T-helper 17 cell (primary cell): ENCODE measurements at places on chromosomes 16 and 17. TPM values are rescaled to one million over a fixed set of nuclear protein-coding genes. Genes with fewer than 3 reads are reported as not detected.
A peak's percentile ranks its signal among the peaks of the same experiment; 100 is the strongest.

NPIPA3 gene
- not detected for total RNA-seq

SERPINF2 gene
- 0.29 TPM for total RNA-seq

ZNF385C gene
- total RNA-seq = 0.16 TPM

DERL2 gene
- total RNA-seq = 66.3 TPM

TERB1 gene
- 0.40 TPM for total RNA-seq

KRT33B gene
- total RNA-seq = not detected

AMFR gene
- 64.8 TPM for total RNA-seq

HNF1B gene
- total RNA-seq = not detected

- DNase-seq = no peak
Measured at GRCh38 chr16:1088295-1089170, 7.5 kb downstream of the C1QTNF8 start.

GRCh38 chr17:30346221-30346795 lies 12.5 kb upstream of the TMIGD1 start:
- no peak for DNase-seq

GRCh38 chr17:32565401-32565800 lies 78.6 kb downstream of the CDK5R1 start:
- no peak for DNase-seq

DNA sequence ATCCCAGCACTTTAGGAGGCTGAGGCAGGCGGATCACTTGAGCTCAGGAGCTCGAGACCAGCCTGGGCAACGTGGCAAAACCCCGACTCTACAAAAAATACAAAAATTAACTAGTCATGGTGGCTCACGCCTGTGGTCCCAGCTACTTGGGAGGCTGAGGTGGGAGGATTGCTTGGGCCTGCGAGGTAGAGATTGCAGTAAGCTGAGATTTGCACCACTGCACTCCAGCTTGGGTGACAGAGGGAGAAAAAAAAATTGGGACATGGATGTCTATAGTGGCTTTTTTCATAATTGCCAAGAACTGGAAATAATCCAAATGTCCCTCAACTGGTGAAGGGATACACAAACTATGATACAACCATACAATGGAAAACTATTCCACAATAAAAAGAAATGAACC lies 28.6 kb downstream of the OSBPL7 start:
- DNase-seq = no peak

GRCh38 chr16:81595629-81596292 lies 151.2 kb downstream of the CMIP start:
- no peak for DNase-seq

DNA sequence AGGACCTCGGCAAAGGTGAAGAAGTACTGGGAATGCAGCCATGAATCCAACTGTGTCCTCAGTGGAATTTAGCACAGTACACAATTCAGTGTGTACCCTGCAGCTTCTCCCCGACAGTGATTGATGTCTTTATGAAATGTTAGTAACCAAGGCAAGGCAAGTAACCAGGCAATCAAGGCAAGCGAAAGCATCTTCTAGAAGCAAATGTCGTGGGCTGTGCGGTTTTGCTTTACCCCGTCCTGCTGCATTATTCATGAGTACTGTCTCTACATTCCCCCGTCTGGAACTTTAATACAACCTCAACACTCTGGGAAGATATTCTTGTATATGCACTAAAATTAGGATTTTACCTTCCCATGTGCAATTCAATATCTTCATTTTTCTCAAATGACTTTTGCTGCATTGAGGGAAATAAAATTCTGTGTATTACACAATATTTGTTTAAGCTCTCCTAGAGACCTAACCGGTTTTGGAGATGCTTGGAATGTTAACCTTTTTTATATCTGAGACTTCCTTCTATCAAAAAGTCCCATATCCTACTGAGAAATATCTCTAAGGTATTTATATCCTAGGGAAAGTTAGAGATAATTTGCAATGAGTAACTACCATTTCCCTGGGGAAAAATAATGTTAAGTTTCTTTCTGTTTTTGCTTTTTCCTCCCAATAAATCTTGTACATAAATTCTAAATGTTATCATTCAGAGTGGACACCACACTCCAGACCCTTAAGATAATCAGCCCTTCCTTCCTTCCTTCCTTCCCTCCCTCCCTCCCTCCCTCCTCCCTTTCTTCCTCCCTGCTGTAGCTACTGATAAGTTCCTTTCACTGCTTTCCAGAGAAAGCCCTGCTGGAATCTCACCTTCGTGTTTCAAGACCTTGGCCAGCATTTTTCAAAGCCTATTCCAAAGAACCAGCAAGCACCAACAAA lies 51.9 kb upstream of the ADORA2B start:
- DNase-seq = no peak

DNA sequence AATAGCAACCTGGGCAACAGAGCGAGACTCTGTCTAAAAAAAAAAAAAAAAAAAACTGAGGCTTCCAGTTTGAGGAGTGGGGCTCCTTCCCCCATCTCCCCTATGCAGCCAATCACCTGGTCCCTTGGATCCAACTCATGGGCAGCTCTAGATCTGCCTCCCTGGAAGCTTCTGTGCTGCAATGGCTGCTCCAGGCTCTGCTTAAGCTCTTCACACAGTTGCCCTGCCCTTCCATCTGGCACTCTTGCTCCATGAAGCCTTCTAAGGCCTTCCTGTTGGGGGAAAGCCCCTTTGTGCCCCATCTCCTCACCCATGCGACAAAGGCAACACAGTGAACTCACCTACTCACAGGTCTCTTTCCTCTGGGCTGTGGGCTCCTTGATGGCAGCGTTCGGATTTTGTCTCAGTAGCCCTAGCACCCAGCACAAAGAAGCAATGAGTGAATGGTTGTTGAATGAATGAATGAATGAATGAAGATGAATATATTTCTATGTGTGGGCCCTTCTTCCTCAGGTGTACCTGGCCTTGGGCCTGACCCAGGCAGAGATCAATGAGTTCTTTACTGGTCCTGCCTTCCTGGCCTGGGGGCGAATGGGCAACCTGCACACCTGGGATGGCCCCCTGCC lies 1.9 kb downstream of the NAGLU start:
- DNase-seq = no peak

DNA sequence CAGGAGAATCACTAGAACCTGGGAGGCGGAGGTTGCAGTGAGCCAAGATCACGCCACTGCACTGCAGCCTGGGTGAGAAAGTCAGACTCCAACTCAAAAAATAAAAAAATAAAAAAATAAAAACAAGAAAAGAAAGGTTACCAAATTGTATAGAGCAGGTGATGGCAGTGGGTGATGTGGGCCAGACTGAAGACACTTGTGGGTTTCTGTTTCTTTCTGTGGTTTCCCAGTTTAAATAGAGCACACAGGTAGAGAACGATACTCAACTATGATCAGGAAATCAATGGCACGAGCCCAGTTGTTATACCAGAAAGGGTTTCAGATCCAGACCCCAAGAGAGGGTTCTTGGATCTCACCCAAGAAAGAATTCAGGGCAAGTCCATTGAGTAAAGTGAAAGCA lies 32.6 kb downstream of the NUBP1 start:
- no peak for DNase-seq

- no peak for DNase-seq
Measured at GRCh38 chr16:57607676-57608461, 20.6 kb upstream of the ADGRG1 start.

GRCh38 chr17:72916991-72917390 lies 175.5 kb downstream of the SLC39A11 start:
- no peak for DNase-seq

DNA sequence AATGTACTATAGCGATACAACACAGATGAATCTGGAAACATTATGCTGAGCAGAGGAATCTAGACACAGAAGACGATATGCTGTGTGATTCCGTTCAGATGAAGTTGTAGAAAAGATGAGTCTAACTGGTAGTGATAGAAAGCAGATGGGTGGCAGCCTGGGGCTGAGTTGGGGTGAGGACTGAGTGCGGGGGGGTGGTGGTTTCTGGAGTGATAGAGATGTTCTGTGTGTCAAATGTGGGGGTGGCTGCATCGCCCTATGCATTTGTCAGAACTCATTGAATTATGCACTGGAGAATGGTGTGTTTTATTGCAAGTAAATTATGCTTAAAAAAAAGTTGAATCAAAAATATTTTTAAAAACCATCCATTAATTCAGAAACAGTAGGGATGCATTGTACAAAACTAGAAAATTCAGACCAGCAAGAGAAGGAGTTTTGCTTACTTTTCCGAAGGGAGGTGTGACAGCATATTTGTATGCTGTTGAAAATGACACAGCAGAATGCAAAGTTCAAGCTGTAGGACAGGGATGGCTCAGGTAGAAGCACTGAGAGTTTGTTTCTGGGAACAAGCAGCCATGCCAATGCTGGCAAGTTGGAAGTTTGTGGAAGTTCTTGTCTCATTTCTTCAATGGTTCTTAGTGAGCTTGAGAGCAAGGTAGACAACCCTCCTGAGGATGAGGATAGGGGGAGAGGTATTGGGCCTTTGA lies 13.0 kb upstream of the DRG2 start:
- no peak for DNase-seq

GRCh38 chr17:67441052-67441895 lies 64.2 kb downstream of the PITPNC1 start:
- DNase-seq = peak; percentile 34

GRCh38 chr17:62626719-62627218 lies 701 bp upstream of the MRC2 start:
- DNase-seq = no peak

- no peak for DNase-seq
Measured at GRCh38 chr17:49456183-49456965, 38.7 kb upstream of the NGFR start.

- no peak for DNase-seq
Measured at GRCh38 chr17:44004761-44005526, 522 bp downstream of the NAGS start.

DNA sequence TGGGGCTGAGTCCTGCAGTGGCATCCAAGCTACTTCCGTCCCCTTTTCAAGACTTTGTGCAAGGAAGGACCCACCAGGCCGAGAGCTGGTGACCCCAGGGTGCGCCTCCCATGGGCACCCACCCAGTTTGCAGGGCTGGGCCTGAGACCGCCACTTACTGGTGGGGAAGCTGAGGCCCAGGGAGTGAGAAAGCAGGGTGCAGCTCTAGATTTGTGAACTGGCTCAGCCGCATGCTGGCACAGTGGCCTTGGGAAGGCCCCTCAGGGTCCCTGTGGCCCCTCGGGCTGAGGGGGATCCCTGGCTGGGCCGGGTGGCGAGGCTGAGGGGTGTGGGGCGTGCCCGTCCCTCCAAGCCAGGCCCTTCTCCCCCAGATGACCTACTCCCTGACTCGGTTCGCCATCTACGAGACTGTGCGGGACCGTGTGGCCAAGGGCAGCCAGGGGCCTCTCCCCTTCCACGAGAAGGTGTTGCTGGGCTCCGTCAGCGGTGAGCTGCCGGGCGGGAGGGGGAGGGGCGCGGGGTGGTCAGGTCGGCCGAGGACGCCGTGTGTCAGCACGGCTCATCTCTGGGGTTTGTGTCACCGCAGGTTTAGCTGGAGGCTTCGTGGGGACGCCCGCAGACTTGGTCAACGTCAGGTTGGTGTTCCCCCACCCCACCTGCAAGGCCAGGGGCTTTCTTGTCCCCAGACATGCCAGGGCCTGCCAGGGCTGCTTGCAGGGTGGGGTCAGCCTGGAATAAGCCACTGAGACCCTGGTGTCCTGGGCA lies 3.2 kb downstream of the SLC25A10 start:
- no peak for DNase-seq

DNA sequence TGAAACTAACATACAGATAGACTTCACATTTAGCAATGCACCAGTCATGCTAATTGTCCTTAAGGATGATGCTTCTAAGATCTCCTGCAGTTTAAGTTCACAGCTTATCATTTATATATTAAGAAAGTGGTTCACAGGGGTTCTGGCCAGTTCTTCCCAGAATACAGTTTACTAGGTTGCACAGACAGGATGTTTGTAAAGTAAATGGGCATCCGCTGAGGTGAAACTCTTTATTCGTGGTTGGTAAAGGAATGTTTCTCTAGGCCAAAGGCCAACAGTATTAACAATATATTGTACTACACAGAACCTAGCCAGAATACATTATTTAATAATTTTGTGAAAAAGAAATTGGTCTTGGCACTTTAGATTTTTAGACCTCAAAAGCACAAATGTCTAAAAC lies 1427.3 kb downstream of the CDH8 start:
- no peak for DNase-seq
